ENCODE measurements at places on chromosomes 12 and 14.

- DNase-seq: no peak
These were observed 88.3 kb downstream of the BCL11B start for GRCh38 chr14:99183716-99184115.

DNA sequence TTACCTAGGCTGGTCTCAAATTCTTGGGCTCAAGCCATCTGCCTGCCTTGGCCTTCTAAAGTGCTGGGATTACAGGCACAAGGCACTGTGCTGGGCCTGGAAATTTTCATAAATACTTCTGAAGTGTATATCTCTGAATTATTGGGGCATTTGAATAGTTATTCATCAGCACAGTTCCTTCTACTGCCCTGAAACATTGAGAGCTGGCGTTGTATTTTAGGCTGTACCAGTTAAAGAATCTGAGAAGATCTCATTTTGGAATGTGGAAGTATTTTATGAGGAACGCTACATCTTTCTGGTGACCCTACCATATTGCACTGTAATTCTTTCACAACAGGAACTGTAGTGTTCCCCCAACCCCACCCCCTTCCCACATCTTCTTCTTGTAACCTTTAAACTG lies 349.0 kb upstream of the RGS6 start:
- DNase-seq: no peak

GRCh38 chr12:6840761-6841515 lies at the start of gene GNB3:
Gene GNB3, plus strand, starts transcription at chr12:6840925. Its CDS starts 363 bp downstream, at chr12:6841288.
- DNase-seq: no peak

DNA sequence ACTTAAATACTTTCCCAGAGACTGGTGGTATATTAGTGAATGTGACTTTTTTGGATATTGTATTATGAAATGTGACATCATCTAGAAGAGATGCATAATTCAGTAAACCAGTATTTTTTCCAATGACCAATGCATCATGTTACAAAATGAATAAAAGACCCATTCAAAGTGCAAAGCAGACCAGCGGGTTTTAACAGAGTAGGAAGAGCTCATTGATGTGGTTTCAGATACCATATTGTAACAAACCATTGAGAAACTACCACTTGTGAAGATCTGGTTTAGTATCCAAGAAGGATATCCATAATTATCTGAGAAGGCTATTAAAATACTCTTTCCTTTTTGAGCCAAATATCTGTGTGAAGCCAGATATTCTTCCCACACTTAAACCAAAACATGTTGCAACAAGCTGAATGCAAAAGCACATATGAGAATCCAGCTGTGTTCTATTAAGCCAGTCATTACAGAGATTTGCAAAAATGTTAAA lies 47.7 kb downstream of the MVK start:
- DNase-seq: no peak

DNA sequence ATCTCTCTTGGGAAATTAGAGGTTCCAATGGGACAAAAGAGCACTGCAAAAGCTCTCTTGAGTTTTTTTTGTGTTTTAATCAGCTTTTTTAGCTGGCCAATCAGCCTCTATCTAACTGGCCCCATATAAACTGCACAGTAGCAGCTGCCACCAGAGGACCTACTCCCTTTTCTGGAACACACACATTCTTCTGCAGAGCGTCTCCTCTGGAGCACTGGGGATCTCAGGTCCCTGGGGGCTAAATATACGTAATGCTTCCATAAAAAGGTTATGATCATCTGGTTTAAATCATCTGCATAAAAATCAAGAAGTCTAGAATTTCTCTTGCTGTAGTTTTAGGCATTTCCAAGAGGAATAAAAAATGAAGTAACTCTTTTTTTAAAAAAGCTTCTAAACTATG lies 32.3 kb downstream of the TSPAN8 start:
- no peak for DNase-seq

GRCh38 chr12:55314043-55314442 lies at the start of gene OR6C1:
Gene OR6C1, plus strand, starts transcription at chr12:55314343. Its CDS starts 6,257 bp downstream, at chr12:55320600.
- DNase-seq: no peak

GRCh38 chr14:98931126-98931525 lies 340.9 kb downstream of the BCL11B start:
- no peak for DNase-seq

GRCh38 chr12:45727980-45728629 lies 1.4 kb upstream of the ARID2 start:
- DNase-seq: no peak

GRCh38 chr14:31965071-31965734 lies 111.9 kb upstream of the ARHGAP5 start:
- DNase-seq: no peak

DNA sequence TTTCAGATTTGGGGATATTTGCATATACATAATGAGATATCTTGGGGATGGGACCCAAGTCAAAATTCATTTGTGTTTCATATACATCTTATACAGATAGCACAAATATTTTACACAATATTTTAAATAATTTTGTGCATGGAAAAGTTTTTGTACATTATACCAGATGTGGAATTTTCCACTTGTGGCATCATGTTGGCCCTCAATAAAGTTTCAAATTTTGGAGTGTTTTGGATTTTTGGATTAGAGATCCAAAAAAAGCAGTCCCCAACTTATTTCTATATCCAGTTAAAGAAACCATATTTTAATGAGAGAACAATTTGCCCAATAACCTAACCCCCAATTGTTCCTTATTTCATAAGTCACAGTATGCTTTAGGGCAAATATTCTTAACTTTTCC lies 4.5 kb downstream of the GNPNAT1 start:
- no peak for DNase-seq

DNA sequence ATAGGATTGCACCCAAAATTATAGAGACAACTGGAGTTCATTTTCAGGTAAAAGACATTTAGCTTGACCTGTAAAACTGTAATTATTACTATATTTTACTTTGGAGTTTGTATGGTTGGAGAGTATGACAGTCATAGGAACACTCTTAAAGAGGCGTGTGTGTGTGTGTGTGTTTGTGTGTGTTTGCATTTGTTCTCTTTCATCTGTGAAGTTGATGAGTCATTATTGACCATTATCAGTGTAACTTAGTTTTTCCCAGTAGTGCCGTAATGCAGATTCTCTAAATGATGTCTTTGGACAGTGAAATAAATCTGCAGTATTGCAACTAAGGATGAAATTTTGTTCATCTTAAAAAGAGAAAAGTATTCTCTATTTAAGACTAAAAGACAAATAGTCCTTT lies 13.0 kb downstream of the WASHC4 start:
- DNase-seq: no peak

GRCh38 chr12:21301-22189 lies 45.0 kb upstream of the IQSEC3 start:
- DNase-seq: no peak

GRCh38 chr12:24206621-24207020 lies 257.2 kb upstream of the SOX5 start:
- peak; percentile 34 for DNase-seq

- DNase-seq: no peak
These were observed 55.5 kb upstream of the PCED1B start for GRCh38 chr12:47023953-47024352.

DNA sequence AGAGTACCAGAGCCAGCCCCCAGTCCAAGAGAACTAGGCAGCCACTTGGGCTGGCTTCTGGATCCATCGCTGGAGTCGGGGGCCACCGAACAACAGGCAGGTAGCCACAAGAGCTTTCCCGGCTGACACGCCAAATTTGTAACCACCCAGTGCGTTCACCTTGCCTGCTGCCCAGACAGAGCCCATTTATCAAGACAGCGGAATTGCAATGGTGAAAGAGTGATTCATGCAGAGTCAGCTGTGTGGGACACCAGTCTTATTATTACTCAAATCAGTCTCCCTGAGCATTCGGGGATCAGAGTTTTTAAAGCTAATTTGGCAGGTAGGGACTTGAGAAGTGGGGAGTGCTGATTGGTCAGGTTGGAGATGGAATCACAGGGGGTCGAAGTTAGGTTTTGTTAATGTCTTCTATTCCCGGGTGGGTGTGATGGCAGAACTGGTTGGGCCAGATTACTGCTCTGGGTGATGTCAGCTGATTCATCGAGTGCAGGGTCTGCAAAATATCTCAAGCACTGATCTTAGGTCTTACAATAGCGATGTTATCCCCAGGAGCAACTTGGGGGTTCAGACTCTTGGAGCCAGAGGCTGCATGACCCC lies 64.3 kb downstream of the PDE6H start:
- DNase-seq: no peak

DNA sequence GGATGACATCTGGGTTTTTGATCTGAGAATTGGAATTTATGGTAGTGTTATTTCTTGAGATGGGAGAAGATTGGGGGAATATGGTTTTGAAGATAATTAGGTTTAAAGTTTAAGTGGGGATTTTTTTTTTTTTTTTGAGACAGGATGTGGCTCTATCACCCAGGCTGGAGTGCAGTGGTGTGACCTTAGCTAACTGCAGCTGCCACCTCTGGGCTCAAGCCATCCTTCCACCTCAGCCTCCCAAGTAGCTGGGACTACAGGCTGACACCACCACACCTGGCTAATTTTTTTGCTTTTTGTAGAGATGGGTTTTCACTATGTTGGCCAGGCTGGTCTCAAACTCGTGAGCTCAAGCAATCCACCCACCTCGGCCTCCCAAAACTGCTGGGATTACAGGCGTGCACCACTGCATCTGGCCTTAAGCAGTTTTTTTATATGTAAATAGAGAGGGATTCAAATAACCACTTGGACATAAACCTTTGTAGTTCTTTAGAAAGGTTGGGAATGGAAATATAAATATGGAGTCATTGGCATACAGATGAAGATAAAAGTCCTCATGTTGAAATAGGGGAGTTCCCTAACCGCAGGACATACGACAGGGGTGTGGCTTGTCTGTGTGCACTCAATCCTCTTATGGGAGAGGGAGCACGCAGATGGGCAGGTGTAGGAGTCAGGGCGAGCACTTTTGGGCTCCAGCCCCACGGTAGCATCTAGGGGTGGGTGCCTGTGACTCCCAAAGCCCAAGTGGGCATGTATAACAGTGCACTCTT lies 4.7 kb downstream of the LIN52 start:
- no peak for DNase-seq

GRCh38 chr14:54789166-54789565 lies 113.5 kb downstream of the GCH1 start:
- DNase-seq: no peak

- peak; percentile 79 for DNase-seq
These were observed 4.8 kb downstream of the RNF34 start for GRCh38 chr12:121404734-121405133.

DNA sequence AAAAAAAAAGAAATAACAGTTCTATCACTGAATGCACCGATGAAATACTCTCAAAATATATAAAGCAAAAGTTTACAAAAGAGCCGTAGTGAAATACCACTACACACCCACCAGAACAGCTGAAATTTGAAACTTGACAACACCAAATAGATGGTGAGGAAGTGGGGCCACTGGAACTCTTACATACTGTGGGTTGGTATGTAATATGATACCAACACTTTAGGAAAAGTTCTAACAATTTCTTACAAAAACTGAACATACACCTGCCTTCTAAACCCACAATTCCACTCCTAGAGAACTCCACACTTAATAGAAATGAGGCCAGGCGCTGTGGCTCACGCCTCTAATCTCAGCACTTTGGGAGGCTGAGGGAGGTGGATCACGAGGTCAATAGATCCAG lies 14.1 kb downstream of the EIF5 start:
- DNase-seq: no peak

DNA sequence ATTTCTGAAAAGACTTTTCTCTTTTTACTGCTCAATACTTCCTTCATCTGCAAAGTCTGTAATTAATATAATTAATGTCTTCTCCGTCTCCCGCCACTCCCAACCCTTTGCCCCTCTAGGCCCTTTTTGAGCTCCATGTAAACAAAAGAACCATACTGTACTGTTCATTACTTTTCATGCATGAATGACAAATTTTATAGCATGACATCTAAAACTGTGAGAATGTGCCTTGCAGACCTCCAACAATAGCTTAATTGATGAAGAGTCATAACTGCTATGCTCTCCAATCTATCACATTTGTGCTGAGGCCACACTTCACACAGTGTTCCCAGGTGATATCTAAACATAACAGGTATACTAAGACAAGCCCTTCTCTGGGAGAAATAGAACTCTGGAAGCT lies 1122.7 kb upstream of the ATXN7L3B start:
- DNase-seq: no peak

DNA sequence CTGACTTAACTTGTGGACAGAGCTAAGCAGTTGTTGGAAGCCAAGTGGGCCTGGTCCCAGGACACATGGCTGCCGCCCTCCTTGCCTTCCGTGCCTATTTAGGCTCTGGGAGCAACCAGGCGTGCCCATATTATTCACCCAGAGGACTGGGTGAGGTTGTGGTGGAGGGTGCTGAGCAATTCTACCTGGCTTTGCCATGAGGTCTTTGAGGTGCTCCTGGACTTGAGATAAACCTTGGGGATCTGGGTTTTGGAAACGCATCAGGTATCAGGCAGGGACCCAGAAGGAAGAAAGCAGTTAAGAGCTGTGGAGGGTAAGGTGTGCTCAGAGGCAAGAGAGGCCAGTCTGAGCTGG lies 60.1 kb downstream of the EMP1 start:
- DNase-seq: no peak

DNA sequence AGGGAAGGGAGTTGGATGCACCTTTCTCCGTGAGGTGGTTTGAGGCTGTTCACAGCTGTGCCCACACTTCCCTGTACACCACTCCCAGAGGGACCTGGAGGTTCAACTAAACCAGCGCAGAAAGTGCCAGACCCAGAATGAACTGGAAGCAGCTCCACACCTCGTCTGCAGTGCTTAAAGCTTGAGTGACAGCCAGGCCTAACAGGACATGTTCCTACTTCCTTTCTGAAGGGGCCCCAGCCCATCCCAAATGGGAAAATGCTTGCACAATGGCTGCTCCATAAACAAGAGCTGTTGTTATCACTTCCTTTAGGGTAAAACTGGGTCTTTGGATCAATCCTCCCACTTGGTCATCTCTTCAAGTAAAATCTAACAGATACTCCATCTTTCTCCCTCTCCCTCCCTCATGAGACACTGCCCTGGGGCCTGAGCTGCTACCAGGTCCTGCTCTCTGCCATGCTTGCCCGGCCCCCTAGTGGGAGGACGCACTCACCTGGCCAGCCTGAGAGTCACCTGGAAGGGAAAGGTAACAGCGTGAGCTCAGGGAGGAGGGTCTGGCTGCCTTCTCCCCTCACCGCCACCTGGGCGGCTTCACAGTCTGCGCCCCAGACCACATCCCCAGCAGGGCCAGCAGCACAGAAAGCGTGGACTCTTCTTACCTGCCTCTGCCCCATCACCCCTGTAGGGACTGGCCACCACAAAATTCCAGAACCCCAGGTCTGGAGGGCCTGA lies 33.5 kb downstream of the ISCA2 start:
- no peak for DNase-seq

DNA sequence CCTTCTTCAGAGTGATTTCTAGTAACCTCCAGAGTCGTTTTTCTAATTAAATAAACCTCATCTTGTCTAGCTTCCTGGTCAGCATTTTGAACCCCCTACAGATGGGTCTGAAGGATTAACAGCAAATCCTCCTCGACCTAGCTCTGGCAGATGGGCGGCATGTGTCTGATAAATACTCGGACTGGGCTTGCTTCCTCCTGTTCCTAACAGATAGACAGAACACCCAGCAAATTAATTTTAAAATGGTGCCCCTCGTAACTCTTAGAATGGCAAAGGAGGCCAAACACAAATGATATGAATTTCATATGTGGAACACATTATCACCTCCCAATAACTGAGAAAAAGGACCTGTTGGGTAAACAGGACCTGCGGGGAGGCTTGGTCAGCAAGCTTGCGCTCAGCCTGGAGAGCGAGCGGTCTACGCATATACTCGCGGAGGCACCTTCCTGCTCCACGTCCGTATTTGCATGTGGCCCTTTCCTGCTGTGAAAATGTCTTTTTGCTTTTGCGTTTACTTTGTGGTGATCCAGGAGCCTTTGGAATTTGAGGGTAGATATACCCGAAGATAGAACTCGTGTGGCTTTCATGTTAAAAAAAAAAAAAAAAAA lies 79.6 kb downstream of the OTX2 start:
- DNase-seq: no peak
